CMK (cell line): ENCODE measurements at places on chromosomes 7 and 10.

- no peak for DNase-seq
Measured at GRCh38 chr10:18501629-18502028, 149.8 kb downstream of the NSUN6 start.

DNA sequence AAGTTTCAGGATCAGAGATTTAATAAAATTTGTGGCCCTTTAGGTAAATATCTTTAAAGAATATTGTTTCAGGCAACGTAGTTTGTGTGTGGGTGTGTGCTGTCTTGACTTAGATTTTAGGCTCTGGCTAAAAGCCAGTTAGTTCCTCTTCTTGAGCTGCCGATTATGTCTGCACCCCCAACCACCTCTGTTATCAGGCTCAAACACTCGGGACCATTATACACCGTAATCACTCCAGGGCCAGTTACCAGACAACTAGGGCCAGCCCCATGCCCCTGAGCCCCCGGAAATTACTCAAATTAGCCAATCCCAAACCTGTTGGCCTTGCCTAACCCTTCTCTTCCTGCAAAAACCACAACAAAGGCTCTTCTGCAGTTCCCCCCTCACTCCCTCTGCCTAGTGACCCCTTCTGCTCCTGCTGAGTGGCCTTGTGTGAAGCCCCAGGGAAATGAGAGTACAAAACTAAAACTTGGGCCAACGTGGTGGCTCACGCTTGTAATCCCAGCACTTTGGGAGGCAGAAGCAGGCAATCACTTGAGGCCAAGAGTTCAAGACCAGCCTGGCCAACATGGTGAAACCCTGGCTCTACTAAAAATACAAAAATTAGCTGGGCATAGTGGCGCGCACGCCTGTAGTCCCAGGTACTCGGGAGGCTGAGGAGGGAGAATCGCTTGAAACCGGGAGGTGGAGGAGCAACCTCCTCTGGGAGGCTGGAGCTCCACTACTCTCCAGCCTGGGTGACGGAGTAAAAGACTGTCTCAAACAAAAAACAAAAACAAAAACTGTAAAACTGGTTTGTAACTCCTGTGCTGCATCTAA is 9.2 kb upstream of the HNRNPF start:
- DNase-seq, result peak; percentile 99

- DNase-seq, result no peak
Measured at GRCh38 chr7:120171406-120171805, 101.6 kb upstream of the KCND2 start.

DNA sequence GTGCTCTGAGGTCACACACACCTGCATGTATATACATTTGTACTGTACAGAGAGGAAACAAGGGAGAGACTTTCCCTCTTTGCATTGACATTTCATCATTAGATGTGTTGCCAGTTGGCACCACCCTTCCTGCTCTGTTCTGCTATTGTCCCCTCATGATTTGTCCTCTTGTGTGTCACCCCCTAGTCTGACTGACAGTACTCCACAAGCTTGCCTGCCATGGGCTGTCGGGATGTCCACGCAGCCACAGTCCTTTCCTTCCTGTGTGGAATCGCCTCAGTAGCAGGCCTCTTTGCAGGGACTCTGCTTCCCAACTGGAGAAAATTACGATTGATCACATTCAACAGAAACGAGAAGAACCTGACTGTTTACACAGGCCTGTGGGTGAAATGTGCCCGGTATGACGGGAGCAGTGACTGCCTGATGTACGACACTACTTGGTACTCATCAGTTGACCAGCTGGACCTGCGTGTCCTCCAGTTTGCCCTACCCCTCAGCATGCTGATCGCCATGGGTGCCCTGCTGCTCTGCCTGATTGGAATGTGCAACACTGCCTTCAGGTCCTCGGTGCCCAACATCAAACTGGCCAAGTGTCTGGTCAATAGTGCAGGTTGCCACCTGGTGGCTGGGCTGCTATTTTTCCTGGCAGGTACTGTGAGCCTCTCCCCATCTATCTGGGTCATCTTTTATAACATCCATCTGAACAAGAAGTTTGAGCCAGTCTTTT is 9.4 kb downstream of the CLDN12 start:
- DNase-seq, result no peak

DNA sequence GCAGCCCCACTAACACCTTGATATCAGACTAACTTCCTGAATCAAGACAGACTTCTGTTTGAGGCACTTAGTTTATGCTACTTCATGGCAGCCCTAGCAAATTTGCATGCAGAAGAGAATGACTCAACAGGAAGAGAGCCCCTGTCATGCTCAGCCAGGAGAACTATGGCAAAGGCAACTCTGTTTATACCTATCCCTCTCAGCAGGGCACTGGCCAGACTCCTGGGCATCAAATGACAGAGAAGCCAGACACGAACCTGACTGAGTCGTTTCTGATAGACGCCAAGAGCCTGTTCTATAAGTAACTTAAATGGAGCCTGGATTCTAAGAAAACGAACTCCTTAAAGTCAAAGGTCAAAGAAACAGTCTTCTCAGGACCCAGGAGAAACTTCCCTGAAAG is 50.9 kb upstream of the UNC5B start:
- DNase-seq, result no peak
